Neuronal stem cell (in vitro differentiated cells): ENCODE measurements at places on chromosomes 7 and 10.

- no peak for DNase-seq
Observed at GRCh38 chr7:128137181-128137580, 103.9 kb upstream of the LEP start.

- no peak for DNase-seq
Observed at GRCh38 chr10:12844811-12845483, 156.6 kb downstream of the CCDC3 start.

DNA sequence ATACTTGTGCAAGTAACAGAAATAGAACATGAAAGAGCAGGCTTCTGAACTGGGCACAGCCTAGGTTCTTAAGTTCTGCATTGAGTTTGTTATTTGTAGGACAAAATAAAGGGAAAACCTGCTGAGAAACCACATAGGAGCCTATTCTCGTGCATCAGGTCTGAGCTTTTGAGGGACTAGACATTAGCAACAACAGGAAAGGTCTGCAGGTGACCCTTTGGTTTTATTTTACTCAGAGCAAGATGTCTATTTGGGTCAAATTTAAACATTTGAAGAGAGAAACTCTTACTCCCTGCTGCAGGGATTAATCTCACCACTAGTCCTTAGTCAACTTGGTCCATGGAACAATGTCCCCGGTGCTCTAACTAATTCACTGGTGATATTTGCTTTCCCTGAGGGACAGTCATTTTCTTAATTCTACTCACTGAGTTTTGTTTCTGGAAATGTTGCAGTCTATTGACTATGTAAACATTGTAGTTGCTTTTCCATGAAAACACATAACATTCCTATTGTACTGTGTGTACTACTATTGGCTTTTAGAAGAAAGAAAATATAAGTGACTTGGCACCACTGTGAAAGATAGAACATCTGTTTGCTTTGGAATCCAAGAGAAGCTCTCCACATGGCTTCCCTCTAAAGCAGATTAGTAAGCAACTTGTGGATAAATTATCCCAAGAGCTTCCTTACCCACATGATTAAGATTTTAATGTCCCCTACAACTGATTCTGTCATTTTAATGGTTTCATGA lies 108.2 kb downstream of the CHRM2 start:
- no peak for DNase-seq

DNA sequence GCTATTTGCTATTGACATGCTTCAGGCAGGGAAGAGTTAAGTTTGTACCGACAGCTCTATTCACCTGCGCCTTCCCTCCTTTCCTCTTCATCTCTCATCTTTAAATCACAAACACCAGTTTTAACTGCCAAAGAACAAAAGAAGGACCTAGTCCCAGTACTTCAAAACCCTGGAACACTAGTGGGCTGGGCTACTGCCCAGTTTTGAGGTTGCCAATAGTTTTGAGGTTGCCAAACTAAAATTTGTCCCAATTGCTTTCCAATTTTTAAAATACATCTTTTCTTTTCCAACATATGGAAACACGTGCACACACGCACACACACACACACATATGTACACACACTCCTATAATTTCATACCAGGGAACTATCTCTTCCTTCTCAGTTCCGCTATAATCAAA lies 130.6 kb upstream of the SLC26A5 start:
- DNase-seq = no peak

DNA sequence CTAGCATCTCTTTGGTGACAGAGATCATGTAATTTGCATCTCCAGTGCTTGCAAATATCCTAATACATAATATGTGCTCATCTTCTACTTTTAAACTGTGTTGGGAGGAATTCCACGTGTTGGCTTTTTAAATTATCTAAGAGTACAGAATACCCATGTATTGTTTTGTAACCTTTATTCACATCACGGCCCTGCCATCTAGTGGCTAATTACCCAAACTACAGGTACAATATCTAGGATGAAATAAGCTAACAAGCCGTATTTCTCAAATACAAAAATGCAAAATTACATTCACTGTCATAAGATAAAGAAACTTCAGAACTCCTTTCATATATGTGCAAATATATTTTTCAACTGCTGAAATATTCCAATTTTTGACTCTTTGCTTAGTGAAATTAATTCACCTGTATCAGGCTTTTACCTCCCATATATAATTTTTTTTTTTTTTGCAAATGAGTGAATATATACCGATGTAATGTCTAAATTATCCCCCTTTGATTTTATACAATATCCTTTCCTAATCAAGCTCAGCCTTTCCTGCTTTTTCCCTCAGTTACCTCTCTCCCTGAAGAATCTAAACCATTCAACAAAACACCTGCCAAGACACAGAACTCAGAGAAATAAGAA lies 30.3 kb upstream of the LSM8 start:
- peak; percentile 8 for DNase-seq

GRCh38 chr10:125120053-125120710 lies 40.2 kb downstream of the CTBP2 start:
- no peak for DNase-seq

DNA sequence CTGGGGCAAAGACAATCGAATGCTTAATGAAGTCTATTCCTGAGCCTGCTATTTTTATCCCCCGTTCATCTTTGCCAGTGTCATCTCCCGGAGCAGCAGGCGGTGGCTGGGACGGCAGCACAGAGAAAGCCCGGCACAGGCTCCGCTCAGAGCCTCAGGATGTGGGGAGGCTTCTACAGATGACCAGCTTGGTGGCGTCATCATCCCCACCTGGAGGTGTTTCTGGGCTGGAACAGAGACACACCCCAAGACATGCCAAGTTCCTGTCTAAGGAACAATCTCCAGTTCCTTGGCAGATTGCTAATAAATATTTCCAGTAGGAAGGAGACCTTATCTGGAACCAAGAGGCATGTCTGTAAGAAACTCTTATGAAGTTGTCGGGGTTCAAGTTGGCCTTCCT lies 552.4 kb upstream of the MGMT start:
- DNase-seq = no peak

- no peak for DNase-seq
Observed at GRCh38 chr10:5551531-5552375, 27.0 kb downstream of the CALML3 start.

DNA sequence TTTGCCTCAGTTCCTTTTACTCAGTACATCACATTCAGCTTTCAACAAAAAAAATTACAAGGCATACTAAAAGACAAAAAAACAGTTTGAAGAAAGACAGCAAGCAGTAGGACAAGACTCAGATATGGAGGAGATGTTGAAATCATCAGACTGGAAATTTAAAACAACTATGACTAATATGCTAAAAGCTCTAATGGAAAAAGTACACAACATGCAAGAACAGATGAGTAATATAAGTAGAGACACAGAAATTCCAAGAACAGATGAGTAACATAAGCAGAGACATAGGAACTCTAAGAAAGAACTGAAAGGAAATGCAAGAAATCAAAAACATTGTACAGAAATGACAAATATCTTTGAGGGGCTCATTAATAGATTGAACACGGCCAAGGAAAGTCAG lies 402.6 kb downstream of the NEBL start:
- no peak for DNase-seq

- no peak for DNase-seq
Observed at GRCh38 chr7:6162650-6163366, 109.6 kb downstream of the CYTH3 start.

- DNase-seq = no peak
Observed at GRCh38 chr7:99560834-99561736, 2.6 kb downstream of the ZNF655 start.

DNA sequence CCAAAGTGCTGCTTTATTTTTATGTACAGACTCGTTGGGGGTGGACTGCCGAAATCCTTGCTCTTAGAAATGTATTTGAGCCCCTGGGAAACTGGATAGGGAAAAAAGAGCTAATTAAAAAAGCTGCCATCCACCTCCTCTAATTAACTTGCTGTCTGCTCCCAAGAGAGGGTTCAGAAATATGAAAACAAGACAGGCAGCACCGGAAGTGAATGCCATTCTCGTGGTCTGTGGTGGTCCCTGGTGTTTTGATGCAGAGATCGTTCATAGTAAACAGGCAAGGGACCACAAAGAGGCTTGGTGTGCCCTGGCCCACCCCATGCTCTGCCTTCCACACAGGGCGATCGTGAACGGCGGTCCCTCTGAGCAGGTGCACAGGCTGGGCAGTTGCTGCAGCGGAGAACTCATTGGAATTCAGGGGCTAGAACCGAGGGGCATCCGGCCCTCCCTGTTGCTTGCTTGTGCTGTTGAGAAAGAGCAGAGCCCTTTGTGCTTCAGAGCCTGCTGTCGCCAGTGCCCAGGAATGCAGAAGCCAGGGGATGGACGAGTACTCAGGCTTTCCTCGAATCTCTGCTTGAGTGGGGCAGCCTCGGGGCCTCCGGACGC lies 79.1 kb upstream of the BTBD16 start:
- DNase-seq = peak; percentile 58

GRCh38 chr7:82722946-82723345 lies 279.4 kb upstream of the CACNA2D1 start:
- no peak for DNase-seq

- DNase-seq = no peak
Observed at GRCh38 chr7:35463751-35464150, 209.9 kb upstream of the TBX20 start.

GRCh38 chr10:90205340-90205739 lies 503.9 kb downstream of the KIF20B start:
- DNase-seq = no peak

- DNase-seq = no peak
Observed at GRCh38 chr10:61795551-61795950, 105.9 kb upstream of the ARID5B start.

DNA sequence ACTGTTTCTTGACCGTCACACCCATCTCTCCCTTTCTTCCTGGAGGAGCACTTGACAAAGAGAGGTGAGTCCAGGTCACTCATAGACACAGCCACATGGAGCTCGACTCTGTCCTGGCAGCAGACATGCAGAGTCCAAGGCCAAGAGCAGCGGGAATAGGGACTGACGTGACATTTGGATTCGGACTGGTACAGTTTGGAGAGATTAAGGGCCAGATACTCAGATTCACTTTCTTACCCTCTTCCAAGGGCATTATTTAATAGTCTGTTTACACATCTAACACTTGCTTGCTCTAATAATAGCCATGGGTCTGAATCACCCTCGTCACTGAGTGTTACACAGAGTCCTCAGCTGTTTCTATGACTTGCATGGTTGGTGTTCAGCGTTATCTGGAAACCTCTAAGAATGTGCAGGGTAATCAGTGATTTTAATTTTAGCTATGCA lies 39.2 kb upstream of the OTUD1 start:
- no peak for DNase-seq

DNA sequence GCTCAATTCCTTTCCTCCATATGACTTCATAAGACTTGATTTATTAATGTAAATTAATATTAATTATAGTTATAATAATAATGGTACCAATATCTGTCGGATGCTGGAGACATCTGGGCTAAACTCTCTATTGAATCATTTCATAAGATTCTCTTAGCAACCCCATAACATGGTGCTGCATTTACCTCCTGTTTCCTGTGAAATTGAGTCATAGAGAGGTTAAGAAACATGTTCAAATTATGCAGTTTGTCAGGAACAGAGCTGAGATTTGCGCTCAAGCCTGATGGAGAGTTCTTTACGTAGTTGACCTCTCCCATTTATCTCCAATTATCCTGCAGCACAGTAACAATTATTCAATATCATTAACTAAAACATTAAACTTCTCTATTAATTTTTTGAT lies 621.8 kb upstream of the FZD8 start:
- DNase-seq = no peak

DNA sequence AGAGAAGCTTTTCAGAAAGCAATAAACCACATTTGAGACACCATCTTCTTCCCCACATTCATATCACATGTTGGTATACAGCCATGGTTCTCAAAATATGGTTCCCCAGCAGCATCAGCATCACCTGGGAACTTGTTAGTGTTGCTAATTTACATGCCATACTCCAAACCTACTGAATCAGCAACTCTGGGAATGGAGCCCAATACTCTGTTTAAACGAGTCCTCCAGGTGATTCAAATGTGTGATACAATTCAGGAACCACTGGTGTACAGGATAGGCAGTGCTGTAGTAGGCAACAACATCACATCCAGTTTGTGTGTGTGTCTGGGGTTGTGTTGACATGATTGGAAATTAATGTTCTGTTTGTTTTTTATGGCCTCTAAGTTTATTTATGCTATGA lies 47.7 kb downstream of the ZNF277 start:
- DNase-seq = no peak

DNA sequence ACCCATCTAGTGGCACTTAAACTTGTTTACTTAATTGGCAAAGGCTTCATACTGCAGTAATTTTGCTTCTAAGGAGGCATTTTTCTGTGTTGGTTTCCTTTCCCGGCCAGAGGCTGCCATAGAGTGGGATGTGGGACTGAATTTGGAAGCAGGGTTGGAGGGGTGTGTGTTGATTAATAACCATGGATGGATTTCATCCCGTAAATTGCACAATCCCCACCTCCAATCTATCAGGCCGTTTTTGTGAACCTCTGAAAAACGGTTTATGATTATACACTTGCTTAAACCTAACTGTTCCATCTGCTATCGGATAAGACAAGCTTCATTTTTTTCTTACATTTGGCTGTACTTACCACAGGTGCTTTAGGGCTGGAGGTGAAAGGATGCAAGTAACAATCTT lies 1.3 kb downstream of the TMEM60 start:
- no peak for DNase-seq

DNA sequence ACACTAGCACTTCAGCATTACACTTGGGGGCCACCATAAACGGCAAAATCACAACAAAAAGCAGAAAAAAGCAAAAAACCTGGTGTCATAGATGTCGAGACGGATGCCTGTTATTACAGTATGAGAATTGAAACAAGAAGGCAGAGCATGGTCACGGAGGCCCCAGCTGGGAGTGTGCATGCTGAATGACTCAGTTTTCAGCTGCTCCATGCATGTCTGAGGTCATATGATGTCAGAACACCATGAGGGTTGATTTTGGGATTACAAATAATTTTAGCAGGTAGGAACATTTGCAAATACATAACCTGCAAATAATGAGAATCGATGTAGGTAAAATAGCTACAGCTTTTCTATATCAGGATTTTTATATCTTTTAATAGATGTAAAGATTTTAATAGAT lies 19.1 kb downstream of the ZMYND11 start:
- DNase-seq = no peak

- peak; percentile 77 for DNase-seq
Observed at GRCh38 chr7:14457568-14458453, 444.7 kb downstream of the DGKB start.

DNA sequence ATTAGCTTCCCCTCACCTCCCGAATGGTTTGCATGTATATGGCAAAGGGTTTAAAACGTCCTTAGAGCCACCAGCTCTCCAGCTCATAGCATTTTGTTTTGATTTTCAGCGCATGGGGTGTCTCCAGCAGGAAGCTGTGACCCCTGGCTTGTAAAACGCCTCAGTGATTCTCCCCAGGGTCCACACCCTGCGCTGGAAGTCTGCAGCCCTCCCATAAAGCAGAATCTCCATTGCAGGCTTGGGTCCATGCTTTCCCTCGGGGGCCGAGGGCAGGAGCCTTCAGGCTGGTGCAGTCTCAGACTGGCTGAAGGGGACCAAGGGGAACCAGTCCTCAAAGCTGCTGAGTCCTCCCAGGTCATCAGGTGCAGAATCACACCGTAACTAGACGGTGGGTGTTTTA lies 109.7 kb downstream of the VIPR2 start:
- no peak for DNase-seq

GRCh38 chr7:139304517-139304916 lies 36.6 kb upstream of the FMC1 start:
- DNase-seq = no peak

GRCh38 chr10:62648921-62649320 lies 155.6 kb upstream of the ADO start:
- DNase-seq = no peak
